ENCODE measurements at places on chromosomes 5 and 9. TPM values are rescaled to one million over a fixed set of nuclear protein-coding genes. Genes with fewer than 3 reads are reported as not detected.

DNA sequence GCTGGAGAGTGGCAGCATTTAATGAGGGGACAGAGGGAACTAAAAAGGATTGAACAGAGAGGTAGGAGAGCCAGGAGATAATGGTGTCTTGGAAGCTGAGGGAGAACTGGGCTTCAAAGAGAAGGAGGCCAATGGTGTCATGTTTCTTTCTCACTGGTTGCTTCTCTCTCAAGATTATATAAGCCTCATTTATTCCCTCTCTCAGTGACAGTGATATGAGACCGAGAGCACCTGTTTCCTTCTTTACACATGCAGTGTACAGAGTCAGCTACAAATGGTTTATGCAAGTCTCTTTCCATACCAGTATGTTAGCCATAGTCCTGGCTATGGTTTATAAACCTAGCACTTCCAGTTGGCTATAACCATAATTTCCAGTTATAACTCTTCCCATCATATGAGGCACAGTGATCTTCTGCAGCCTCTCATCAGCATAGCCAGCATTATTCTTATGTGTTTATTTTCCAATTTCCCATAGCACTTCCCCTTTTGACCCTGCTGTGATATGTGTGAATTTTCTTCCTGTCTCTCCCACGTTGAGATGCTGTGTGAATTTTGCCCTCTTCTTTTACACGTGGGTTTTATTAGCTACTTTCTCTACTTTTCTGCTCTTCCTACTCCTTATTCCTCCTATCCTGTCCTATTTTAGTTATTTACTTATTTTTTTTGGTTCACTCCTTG is 71.2 kb downstream of the UNC13B start:
- ATAC-seq = no peak

GRCh38 chr5:148619484-148619883 is 34.8 kb downstream of the HTR4 start:
- no peak for ATAC-seq

- no peak for ATAC-seq
Measured at GRCh38 chr5:174436750-174437149, 287.6 kb upstream of the MSX2 start.

DNA sequence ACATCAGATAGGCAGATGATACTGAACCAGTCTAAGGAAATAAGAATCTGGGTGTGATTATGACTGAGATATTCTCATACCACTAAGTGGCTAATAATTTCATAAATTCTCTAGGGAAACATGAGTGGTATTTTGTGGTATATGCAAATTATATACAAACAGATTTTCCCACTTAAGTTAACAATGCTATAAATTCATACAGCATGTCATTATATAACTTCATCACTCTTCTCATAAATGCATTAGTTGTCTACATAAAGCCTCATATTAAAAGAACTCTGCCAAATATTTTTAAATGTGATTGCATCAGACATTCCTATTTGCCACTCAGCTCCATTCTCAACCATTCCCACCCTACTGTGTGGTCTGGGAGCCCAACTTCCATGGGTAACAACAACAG is 226.5 kb downstream of the TLE1 start:
- ATAC-seq = no peak

GRCh38 chr9:130933114-130934046 is 5.7 kb downstream of the FIBCD1 start:
- no peak for ATAC-seq

- ATAC-seq = no peak
Measured at GRCh38 chr9:34428325-34428958, 29.9 kb downstream of the FAM219A start.

- no peak for ATAC-seq
Measured at GRCh38 chr9:26579056-26579455, 313.5 kb downstream of the CAAP1 start.

DNA sequence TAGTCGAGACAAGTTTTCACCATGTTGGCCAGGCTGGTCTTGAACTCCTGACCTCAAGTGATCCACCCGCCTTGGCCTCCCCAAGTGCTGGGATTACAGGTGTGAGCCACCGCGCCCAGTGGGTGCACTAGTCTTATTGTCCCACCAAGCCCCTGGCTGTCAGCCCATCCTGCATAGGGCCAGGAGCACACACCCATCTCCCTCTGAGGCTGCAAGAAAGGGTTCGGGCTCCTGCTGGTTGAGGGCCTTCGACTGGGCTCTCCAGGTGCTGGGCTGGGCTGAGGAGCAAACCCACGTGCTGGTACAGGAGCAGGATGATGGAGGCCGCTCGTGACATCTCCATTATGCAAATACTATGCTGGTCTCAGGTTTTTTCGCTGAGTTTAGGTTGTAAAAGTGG is 25.1 kb upstream of the RNF130 start:
- no peak for ATAC-seq

DNA sequence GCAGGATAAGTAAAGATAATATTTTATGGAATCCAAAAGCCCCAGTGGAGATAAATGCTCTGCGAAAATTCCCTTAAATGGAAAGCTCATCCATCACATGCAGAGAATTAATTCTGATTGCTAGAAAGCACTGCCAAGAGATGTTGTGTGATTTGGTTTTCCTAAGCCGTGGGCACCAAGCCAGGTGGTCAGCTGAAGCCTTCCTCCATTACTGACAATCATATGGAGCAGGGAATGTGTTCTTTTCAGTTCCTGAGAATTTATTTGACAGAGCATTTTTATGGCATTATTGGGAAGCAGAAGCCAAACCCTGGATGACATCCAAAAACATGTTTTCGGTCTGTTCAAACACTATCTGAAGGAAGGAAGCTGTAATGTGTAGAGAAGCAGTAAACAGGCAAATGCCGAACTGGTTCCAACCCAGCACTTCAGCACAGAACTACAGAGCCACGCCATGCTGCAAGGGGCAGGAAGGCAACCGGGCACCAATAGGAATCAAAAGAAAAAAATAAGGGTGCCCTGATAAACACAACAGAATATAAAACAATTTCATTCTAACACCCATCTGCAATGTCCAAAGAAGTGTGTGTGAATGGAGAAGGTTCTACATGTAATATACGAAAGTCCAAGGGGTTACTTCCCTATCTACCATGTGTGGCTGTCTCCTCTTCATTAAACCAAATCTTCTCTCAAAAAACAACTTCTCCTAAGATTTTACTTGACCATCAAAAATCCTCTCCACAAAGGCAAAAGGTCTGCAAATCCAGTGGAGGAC is 12.3 kb downstream of the ARSB start:
- no peak for ATAC-seq

DNA sequence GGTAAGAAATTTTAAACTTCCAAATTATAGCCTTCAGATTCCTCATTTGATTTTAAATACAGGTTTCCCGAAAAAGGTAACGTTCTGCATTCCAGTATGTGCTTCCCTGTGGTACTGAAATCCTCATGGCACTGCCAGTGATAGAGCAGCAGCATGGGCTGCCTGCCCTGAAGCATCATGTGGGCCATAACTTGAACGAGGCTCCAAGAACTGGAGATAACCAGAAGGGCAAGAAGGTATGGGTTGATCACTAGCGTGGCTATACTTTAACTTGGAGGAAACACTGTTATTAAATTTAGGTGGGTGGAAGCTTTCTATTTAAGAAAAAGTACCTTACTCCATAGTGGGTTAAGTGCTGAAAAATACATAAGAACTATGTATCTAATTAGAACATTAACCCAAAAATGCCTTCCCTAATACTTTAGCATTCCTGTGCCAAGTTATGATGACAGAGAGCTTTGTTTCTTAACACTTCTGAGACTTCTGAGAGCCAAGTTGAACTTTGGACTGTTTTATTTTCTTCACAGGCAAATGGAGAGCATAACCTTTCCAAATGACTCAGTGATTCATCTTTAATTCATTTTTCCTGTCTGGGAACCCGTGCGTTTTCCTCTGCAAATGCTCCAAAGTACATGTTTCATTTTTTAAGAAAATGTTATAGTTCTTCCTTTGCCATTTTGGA is 191.5 kb upstream of the GNA14 start:
- ATAC-seq = no peak

DNA sequence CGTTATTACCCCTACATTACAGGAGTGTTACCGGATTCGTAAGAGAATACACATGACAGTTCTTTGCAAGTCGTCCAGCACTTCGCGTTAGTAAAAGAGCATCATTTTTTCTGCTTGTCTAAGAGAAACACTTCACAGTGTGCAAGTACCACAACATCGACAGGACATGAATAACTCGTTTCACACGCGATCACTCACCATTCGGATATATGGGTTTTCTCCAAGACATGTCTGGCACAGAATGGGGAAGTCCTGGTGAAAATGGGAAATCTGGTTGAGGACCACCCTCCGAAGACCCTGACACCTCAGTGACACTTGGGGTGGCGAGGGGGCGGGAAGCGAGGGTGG is 642 bp downstream of the RBM22 start:
- peak; percentile 20 for ATAC-seq

- ATAC-seq = no peak
Measured at GRCh38 chr5:162274679-162275078, 207.1 kb downstream of the GABRG2 start.

DNA sequence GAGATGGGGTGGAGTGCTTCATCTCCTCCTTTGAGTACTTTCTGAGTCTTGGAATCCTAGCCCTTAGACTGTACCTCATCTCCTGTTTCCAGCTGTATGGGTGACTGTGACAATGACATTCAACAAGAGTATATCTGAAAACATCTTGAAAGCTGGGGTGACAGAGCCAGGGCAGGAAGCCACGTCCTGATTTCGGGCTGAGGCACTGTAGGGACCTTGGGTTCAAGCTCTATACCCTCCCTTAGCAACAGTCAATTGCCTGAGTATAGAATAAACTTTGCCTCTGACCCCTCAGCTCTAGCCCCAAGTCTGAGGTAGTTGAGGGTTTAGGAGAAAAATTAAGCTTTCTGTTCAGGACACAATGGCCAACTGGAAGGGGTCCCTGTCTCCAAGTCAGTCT is 6.3 kb downstream of the FOXE1 start:
- ATAC-seq = no peak

GRCh38 chr9:93128715-93129224 is 5.3 kb downstream of the NINJ1 start:
- no peak for ATAC-seq

DNA sequence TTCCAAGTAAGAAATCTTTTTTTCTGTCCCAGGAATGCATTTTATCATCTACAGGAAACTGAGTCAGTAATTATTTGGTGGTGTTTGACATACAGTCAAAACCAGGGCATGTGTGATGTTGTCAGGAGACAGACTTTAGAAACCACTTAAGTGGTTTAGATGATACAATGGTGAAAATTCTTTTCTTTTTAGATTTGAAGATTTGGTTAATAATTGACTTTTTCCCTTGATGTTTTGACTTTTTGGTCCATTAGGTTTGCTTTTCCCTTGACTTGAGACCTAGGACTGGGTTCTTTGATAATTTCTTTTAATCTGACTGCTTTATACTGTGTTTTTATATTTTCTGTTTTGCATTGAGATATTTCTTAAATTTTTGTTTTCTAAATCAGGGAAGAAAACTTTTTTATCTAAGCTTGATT is 85.2 kb downstream of the RASGRF2 start:
- no peak for ATAC-seq

DNA sequence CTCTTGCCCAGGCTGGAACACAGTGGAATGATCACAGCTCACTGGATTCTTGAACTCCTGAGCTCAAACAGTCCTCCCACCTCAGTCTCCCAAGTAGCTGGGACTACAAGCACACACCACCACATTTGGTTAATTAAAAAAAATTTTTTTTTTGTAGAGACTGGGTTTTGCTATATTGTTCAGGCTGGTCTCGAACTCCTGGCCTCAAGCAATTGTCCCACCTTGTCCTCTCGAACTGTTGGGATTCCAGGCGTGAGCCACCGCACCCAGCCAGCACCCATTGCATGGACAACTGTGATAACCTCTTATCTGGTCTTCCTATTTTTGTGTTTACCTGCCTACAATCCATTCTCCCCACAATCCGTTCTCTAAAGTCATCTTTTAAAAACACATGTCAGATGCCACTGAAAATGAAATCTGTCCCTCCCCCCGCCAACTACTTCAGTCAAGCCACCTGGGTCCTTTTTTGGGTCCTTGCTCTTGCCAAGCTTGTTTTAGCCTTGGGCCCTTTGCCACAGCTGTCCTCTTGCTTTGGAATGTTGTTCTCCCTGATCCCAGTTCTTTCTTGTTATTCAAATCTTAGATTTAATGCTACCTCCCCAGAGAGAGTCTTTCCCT is 250.5 kb downstream of the PIK3R1 start:
- no peak for ATAC-seq

DNA sequence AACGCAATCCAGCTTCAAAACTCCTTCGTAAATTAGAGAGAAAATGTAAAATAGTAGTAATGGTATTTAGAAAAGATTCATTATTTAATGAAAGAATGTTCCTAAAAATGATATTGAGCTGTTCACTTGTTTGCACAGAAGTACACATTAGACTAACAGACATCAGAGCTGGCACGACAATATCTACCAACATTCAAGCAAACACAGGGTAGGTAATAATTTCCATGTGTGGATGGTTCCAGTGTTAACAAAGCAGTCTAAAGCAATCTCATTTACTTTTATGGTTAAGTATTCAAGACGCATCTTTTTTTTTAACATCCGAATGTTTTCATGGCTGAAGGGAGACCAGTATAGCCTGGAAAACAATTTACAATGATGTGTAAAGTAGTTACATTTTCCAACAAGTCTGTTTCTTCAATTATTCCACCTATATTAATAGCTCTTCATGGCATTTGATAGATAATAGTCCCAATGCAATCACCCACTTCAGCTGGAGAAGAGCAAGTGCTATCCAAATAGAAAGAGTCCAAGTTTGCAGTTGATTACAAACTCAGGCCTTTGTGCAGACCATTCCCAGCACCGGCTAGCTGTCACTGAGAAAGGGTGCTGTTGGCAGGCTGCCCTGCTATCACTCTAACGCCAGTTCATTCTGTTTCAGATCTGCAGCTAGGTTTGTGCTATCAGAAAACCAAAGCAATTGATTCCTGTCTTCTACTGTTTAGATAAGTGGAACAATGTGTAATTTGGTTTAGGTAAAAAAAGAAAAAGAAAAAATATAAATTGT is 458.8 kb downstream of the DTWD2 start:
- ATAC-seq = no peak

- ATAC-seq = no peak
Measured at GRCh38 chr5:116740771-116741170, 166.1 kb upstream of the SEMA6A start.

Gene HAND1
- total RNA-seq = not detected

Gene SPATA31E1
- total RNA-seq = not detected

Gene MCTP1
- total RNA-seq = not detected

Gene SEMA5A
- not detected for total RNA-seq

Gene ST8SIA4
- 42.8 TPM for total RNA-seq

Gene WDR55
- 38.8 TPM for total RNA-seq

Gene TNC
- total RNA-seq = not detected

Gene RNF208
- 7.4 TPM for total RNA-seq

Gene LTC4S
- 1.4 TPM for total RNA-seq

Gene SLCO4C1
- total RNA-seq = 0.04 TPM

Gene NDOR1
- 20.5 TPM for total RNA-seq

Gene LCN9
- total RNA-seq = not detected

Gene KCNV2
- not detected for total RNA-seq
